ENCODE measurements at places on chromosomes 13 and 19. TPM values are rescaled to one million over a fixed set of nuclear protein-coding genes. Genes with fewer than 3 reads are reported as not detected.
A peak's percentile ranks its signal among the peaks of the same experiment; 100 is the strongest.

The PLVAP gene
- not detected for polyA plus RNA-seq

DNA sequence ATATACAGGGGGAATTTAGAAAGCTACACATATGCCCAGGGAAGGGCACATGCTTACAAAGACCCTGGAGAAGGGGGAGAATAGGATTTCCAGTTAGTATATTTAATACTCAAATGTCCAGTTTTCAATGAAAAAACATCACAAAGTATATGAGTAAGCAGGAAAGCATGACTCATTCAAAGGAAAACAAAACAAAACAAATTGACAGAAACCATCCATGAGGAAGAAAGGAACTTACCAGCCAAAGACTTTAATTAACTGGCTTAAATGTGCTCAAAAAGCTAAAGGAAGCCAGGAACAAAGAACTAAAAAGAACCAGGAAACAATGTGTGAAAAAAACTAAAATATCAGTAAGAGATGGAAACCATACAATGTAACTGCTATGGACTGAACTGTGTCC, 716.2 kb upstream of the ARGLU1 start:
- no peak overlapping the region for H3K4me3 ChIP-seq
- no peaks in the 10 kb centered on the region for H3K4me1 ChIP-seq

The MAST1 gene
- 9.7 TPM for polyA plus RNA-seq

DNA sequence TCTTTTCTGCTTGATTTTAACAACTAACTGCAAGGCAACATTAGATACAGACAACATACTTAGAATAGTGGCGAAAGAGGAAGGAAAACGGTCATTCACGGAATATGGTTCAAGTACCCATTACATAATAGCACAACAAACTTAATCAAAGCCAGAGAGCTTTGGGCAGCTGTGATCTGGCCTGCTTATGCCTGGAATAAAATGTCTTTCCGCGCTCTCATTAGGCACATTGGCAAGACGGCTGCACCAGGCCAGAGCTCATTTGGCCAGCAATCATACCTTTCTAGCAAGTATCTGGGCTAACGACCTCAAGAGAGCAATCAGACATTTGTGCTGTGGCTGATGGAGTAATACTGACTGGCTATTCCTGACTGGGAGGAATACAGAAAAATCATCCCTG, 112.8 kb downstream of the NALCN start:
- peak; percentile 9 for DNase-seq
- H3K27me3 ChIP-seq: no peaks in the 10 kb centered on the region
- H3K4me3 ChIP-seq: no peak overlapping the region

DNA sequence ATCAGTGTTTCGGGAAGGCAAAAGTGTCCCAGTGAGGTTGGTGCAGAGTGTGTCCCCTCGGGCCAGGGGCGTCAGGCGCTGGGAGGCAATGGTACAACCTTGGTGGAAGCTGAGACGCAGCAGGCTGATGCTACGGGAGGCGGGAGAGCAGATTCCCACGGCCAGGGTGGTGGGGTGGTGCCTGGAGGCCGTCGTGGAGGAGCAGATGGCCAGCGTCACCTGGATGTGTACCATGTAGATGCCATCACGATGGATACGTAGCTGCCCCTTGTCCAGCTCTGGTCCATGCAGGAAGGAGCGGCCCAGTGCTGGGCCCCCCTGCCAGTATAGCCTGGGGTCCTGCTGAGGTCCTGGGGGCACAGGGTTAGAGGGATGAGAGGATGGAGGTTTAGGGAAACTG, 4.9 kb downstream of the CD70 start:
- peaks cover 76% of the 10 kb centered on the region for H3K27me3 ChIP-seq
- H3K4me3 ChIP-seq: no peak overlapping the region
- H3K36me3 ChIP-seq: no peaks in the 10 kb centered on the region

- no peaks in the 10 kb centered on the region for H3K27me3 ChIP-seq
- no peaks in the 10 kb centered on the region for H3K36me3 ChIP-seq
- DNase-seq: no peak
- H3K27ac ChIP-seq: no peak within 1 kb of the TSS
- no peak within 1 kb of the TSS for H3K4me3 ChIP-seq
- H3K4me1 ChIP-seq: no peaks in the 10 kb centered on the region
These were observed at the start of gene PRSS57 for GRCh38 chr19:695352-695949. Gene PRSS57, minus strand, starts transcription at chr19:695452. Its CDS starts 22 bp downstream, at chr19:695430.

DNA sequence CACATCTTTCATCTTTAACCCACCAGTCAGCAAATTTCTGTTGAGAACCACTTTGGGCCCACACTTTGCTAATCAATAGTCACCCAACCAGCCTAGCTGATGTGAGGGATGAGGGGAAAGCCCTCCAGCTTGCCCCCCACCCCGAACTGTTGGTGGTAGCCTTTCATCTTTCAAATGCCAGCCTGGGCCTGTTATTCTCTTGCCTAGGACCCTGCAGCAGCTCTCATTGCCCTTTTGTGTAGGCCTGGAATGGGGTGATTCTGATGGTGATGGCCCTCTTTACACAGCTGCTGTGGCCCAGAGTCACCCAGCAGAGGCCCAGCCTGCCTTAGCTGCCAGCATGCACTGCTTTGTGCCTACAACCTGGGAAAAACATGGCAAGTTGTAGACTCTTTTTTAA, 294.5 kb downstream of the SLC7A1 start:
- H3K27me3 ChIP-seq: no peaks in the 10 kb centered on the region
- H3K36me3 ChIP-seq: no peaks in the 10 kb centered on the region
- DNase-seq: no peak
- no peak overlapping the region for H3K4me3 ChIP-seq
- no peaks in the 10 kb centered on the region for H3K4me1 ChIP-seq
- H3K27ac ChIP-seq: no peak overlapping the region

DNA sequence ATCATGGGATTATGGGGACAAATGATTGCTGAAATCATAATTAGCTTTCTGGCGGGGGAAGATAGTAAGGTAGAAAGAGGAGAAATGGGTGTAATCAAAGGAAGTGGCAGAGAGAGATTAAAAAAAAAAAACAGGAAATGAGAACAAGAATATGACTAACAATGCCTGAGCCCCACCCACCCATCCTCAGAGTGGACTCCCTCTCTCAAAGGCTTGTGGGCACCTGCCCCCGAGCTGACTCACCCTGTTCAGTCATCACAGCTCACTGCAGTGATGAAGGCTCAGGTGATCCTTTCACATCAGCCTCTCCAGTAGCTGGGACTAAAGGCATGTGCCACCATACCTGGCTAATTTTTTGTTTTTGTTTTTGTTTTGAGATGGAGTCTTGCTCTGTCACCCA, 26.4 kb upstream of the TPT1 start:
- peaks cover 7% of the 10 kb centered on the region for H3K36me3 ChIP-seq
- no peak overlapping the region for H3K4me3 ChIP-seq
- no peak for DNase-seq
- peaks cover 12% of the 10 kb centered on the region for H3K4me1 ChIP-seq

The RFC3 gene
- polyA plus RNA-seq: 15.0 TPM
